ENCODE measurements at places on chromosomes 5 and 9.

DNA sequence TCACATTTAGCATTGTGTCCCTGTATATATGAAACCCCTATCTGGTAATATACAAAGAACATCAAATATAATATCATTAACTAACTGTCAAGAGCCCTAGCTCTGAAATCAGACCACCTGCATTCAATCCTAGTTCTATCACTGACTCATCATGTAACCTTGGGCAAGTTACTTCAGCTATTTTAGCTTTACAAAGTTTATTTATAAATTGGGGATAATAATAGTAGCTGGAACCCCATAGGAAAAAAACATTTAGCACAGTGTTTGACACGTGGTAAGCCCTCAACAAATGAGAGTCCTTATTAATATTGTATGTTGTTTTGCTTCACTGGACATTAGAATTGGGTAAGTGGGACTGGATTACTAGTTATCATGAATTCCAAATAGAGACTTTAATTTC, 157.5 kb downstream of the EBF1 start:
- DNase-seq: no peak

- DNase-seq: no peak
Observed at GRCh38 chr9:4141296-4141695, 158.6 kb downstream of the GLIS3 start.

DNA sequence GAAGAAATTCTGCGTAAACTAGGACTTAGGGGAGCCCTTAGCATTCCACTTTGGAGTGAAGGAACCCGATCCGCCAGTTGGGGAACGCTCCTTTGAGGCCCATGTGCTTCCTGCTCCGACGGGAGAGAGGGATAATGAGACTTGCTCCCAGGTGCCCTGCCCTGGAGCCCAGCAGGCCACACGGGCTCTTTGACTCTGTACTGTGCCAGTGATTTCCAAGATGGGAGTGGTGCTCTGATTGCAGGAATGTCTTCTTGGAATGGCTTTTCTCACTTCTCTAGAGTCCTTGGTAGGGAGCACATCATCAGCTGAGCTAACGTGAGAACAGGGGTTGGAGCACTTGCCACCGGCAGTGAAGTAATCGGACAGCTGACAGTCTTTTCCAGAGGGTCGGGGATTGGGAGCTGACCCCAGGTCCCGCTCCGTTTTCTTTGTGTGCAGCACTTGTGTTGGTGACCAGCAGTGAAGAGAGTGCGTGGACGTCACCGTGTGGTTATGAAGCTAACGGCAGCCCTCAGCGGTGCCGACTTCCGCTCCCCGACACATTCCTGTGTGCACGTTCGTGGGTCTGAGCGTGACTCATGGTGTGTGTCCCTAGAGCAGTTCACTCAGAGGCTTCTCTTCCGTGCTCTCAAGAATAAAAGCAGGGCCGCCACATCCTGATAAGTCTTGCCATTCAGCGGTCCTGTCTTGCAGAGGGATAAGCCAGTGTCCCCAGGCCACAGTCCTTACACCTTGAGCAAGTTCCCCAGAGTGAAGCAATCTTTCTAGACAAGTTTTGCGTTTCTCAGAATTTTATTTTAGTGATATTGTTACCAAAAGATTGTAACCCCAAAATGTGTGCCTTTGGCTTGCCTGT, 25.6 kb downstream of the ABL1 start:
- peak; percentile 96 for DNase-seq

DNA sequence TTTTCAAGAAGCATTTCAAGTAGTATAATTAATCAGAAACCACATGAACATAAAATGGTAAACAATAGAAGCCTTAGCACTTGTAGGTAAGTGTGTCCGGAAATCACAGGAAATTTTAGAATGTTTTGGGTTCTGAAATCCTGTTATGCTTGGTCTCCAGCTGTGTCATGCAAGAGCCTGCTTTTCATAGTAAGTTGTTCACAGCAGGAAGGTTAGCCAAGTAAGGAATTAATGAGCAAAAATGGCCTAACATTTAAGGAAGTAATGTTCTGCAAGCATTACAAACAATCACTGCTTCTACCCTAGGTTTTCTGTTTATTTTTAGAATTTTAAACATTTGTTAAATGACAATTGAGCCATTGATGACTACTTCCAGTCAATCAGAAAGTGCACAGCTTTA, 669.5 kb downstream of the SLCO4C1 start:
- DNase-seq: no peak

DNA sequence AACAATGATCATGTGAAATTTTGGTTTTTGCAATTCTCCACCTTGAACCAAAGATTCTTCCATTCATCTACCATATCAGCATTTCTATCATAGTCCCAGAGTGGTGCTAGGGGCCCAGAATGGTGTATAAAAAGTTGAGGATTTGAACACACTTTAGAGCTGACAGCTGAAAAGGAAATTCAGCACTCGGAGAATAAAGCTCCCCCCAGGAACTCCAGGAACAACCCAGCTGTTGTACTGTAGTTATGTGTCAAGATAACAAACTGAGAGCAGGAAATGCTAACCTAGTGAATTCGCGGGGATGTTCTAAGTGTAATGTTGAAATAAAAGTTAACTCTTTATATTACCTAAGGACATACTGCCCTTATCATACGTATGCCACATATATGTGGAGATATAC, 216.7 kb downstream of the NFIB start:
- peak; percentile 60 for DNase-seq

DNA sequence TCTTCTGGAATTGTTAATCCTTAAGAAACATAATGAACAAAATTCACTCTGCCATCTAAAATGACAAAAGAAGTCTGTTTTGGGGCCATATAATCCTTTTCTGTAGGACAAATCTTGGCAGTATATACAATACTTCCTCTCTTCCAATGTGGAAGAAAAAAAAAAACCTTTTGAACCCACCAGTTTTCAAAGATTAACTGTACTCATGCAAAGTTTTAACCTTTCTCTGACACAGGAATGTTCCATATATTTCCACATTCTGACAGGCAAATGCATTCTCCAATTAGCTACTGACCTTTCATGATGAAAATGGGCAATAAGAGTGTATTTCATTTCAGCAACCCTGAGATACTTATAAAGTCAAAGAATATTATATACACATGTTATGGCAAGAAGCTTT, 65.4 kb downstream of the RNF130 start:
- DNase-seq: no peak

GRCh38 chr5:88680253-88681132, 202.5 kb downstream of the MEF2C start:
- DNase-seq: no peak

GRCh38 chr5:139306628-139307379, 13.3 kb downstream of the MATR3 start:
- no peak for DNase-seq

DNA sequence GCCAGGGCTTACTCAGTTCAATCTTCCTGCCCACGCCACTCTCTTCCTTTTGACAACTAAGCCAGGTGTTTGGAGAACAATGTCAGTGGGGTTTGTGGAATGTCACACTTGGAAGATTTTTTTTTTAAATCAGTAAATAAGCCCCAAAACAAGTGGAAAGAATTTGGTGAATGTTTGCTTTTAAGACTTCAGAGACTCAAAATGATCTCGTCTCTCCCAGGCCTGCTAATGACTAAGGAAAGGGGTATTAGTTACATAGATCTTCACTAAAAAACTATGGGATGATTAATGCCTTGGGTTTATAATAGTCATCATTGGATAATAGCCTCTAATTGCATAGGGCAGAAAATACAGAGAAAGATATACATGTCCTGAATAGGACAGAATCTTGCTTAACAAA, 166.4 kb downstream of the DMRT2 start:
- no peak for DNase-seq

GRCh38 chr9:6302417-6302816, 25.8 kb upstream of the TPD52L3 start:
- DNase-seq: peak; percentile 10

GRCh38 chr5:132428484-132429462, 59.3 kb downstream of the SLC22A5 start:
- peak; percentile 76 for DNase-seq

DNA sequence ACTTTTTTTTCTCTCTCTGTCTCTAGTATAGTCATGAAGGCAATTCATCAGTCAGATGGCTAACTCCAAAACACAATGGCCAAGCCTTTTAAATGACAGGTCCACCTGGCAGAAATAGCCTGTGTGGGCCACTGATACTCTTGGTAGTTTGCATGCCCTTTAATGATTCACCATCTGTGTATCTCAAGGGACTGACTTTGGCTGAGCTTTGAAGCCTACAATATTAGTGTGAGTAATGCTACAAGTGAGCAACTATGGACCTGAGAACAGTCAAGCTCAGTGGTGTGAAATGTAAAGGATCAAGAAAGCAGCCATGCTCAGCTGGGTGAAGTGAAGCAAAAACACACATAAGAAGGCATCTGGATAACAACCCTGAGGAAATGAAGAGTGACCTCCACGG, 506.9 kb downstream of the TLE1 start:
- DNase-seq: peak; percentile 67

DNA sequence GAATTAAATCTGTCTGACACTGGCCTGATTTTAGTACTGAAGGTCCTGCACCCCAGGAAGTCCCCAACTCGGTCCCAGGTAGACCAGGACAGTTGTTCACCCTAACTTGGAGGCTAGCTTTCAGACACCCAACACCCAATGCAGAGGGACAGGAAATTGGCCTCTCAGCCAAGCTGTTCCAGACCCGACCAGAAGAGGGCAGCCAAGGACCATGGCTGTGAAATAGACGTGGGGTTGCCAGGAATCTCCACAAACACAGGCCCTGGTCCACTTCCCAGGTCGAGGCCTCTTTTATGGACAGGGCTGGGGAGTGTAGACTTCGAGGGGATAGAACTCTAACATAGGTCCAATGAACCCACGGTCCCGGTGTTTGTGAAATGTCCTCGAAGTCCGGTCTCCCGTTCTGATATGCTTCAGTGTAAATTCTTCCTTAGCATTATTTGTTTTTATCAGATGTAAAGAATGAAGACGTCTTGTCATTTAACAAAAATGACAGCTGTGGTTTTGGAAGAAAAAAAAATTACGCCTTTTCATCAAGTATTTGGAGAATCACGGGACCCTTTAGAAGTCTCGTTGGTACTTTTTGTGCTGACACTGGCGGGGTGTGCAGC, 260.3 kb upstream of the ADAMTS16 start:
- DNase-seq: peak; percentile 10

- peak; percentile 9 for DNase-seq
Observed at GRCh38 chr9:101601904-101602765, 7.4 kb upstream of the PPP3R2 start.

DNA sequence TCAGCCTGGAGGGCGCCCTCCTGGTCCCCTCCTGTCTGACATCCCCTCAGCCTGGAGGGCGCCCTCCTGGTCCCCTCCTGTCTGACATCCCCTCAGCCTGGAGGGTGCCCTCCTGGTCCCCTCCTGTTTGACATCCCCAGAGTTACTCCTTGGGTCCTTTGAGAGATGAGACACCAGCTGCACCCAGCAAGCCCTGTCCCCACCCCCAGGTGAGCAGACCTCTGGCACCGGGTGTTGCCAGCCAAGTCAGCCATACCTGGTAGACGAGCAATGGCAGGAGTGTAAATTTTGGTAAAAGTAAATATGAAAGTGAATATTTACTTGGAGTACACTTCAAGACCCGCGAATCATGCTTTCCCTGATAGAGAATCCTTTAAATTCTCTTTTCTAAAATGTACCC, 25.4 kb downstream of the EXOC3 start:
- DNase-seq: no peak

DNA sequence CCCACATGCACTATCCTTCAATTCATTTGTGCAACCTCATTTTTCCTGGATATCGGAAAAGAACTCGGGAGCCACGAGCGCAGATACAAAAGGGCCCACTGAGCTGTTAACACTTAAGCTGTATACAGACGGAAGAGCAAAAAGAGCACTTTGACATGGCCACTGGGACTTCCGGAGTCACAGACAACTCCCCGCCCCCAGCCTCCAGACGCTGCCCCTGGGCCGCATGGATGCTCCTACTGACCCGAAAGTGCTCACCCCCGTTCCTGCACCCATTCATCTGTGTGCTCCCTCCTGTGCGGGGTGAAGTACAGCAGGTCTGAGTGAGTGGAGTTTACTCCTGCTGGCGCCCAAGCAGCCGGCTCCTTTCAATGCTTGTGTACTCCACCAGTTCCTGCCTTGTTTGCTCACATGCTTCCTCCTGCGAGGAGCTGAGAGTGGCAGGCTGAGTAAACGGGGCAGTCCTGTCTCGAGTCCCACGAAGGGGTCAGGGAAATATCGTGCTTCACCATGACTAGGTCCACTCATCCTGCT, 901.0 kb upstream of the CTNND2 start:
- no peak for DNase-seq

DNA sequence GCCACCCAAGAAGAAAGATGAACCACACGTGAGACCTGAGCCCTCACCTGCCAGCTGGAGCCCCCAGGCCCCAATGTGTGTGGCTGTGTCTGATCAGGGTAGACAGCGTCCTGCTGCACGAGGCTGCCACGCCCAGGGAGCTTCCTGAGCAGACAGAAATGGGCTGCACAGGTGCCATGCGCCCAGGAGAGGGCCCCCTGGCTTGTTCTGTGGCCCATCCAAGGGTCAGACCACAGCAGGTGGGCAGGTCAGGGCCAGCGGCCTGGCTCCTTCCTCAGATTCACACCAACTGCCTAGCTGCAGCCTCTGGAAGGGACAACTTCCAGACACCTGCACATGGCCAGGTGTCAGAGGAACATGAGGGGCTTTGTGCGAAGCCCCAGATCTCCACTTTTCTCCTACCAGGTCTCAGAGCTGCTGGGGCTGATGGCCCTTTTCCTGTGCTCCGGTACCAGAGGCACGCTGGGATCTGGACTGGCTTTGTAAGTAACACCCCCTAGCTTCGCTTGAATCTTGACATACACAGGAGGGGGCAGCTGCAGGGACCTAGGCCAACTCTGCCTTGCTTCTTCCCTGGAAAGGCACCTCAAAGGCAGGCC, 10.8 kb downstream of the SARDH start:
- DNase-seq: no peak

- no peak for DNase-seq
Observed at GRCh38 chr5:181283347-181283746, 22.4 kb upstream of the TRIM52 start.

DNA sequence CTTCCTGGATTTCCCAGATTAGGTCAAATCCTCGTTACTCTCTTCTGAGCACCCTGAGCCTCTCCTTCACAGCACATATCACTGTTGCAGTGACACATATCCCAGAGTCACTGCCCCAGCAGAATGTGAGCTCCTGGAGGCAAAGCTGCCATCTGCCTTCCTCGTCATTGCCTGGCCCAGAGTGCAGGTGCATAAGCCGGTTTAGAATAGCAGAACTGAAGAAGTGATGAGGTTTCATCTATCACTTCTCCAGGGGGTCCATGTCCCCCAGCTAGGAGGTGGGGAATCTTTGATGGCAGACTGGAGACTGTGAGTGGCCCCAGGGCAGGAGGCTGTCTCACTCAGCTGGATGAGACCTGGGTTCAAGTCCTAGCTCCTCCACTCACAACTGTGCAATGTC, 25.8 kb downstream of the NIPAL4 start:
- DNase-seq: no peak

DNA sequence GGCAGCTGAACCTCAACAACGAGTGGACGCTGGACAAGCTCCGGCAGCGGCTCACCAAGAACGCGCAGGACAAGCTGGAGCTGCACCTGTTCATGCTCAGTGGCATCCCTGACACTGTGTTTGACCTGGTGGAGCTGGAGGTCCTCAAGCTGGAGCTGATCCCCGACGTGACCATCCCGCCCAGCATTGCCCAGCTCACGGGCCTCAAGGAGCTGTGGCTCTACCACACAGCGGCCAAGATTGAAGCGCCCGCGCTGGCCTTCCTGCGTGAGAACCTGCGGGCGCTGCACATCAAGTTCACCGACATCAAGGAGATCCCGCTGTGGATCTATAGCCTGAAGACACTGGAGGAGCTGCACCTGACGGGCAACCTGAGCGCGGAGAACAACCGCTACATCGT, 12.4 kb upstream of the PHYHD1 start:
- no peak for DNase-seq

- DNase-seq: no peak
Observed at GRCh38 chr5:110439296-110439695, 287.2 kb downstream of the TMEM232 start.

- DNase-seq: no peak
Observed at GRCh38 chr5:171252674-171253073, 56.4 kb upstream of the TLX3 start.

Data from non-pigmented ciliary epithelial cell (primary cell).